ENCODE measurements at places on chromosomes 1 and 21.

- no peak for DNase-seq
Observed at GRCh38 chr1:210692796-210693195, 364.1 kb downstream of the HHAT start.

DNA sequence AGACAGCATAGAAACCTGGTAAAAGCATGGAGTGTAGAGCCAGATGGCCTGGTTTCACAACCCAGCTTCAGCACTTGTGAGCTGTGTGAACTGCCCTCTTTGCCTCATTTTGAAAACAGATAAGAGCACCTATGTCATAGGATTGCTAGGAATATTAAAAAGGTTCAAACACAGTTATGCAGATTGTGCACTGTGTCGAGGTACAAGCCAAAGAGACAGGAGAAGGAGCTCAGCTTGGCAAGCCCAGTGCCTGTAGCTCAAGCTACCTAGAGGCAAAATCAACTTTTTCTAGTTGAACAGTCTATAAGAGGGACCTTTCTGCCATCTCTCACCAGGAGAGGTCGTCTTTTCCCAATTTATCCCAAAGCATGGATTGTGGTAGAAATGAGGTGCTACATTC, 5.0 kb downstream of the CHODL start:
- peak; percentile 66 for DNase-seq

- no peak for DNase-seq
Observed at GRCh38 chr1:244326757-244327156, 125.0 kb downstream of the ADSS2 start.

DNA sequence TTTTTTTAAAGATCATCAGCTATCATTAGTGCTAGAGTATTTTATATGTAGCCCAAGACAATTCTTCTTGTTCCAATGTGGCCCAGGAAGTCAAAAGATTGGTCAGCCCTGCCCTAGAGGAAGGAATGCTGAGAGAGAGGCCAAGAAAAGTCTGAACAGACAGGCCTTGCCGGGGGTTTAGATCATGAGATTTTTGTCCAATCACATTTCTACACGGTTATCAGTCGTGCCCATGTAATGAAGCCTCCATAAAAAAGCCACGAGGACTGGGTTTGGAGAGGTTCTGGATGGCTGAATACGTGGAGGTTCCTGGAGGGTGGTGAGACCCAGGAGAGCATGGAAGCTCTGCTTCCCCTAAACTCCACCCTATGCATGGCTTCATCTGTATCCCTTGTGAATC, 24.3 kb upstream of the ENO1 start:
- DNase-seq, result no peak

DNA sequence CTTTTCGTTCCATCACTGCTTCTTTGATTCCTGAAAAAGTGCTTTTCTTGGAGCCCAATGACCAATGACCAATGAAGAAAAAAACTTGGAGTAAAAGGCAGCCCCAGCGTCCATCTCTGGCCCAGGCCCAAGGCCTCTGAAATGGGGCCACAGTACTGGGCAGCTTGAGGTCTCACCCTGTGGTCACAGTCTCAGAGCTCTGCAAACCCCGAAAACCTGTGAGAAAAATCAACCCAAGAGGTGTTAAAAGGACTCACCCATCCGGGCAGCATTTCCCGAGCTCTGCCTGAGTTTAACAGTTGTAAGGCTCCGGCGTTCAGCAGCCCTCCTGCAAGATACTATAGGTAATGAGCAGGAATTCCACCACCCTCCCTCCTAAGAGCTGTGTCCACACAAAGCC, 2.1 kb upstream of the EFHD2 start:
- DNase-seq, result no peak

Measured in RKO (cell line).